ENCODE measurements at places on chromosomes 6 and 20.

- DNase-seq, result no peak
Measured at GRCh38 chr20:50285376-50286173, 94.9 kb downstream of the CEBPB start.

GRCh38 chr20:17882834-17883591, 85.6 kb downstream of the SNX5 start:
- no peak for DNase-seq

DNA sequence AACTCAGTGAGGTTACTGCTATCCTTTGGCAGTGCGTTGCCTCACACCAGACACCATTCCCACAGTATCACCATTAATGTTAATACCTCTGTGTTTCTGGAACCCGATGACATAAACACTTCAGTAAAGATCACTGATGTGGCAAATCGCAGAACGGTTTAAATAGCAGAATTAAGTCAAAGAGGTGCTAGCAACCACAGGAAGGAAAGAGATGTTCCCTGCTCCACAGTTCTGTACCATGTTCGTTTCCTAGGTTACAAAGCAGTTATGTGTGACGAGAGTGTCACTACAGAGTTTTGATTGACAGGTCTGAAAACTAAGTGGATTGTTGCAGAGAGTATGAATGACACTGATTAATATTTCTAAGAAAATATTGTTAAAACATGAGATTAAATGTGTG, 272.3 kb downstream of the KHDRBS2 start:
- DNase-seq, result no peak

- DNase-seq, result no peak
Measured at GRCh38 chr6:33019372-33019771, 10.0 kb upstream of the HLA-DOA start.

DNA sequence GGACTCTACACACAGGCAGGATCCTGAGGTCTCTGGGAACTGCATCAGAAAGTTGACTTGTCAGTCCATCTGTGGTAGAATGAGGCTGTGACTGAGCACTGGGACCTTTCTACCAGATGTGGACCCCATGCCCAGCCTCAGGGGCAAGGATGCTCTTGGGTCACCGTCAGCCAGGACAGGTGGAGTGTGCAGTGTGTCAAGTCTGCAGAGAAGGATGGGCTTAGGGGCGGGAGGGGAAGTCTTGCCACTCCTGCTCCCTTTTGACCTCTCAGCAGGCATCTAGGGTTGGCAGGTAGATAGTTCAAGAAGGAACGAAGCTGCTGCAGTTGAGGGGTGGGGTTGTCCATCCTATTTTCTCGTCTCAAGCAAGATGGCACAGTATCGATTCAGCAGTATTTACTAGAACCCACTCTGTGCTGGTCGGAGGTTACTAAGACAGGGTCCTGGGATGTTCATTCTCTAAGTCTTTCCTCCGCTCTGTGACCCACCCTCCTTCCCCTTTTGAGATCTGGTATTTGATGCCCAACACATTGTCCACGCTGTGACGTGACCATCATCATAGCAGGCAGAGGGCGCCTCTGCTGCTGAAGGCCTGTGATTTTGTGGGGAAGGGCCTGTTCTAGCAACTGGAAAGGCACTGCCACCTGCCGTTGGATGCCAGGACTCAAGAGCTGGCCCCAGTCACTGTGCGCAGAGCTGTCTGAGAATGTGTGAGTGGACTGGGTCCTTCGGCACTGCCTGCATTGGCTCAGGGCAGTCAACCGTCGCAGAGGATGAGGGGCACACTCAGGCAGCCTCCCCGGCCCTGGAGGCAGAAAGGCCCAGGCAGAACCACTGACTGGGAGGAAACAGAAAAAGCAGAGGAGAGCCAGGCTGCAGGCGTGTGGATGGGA, 23.2 kb downstream of the RBCK1 start:
- peak; percentile 39 for DNase-seq

- no peak for DNase-seq
Measured at GRCh38 chr6:25192590-25193459, 86.3 kb upstream of the CARMIL1 start.

- no peak for DNase-seq
Measured at GRCh38 chr20:19554666-19555065, 203.4 kb upstream of the RIN2 start.

DNA sequence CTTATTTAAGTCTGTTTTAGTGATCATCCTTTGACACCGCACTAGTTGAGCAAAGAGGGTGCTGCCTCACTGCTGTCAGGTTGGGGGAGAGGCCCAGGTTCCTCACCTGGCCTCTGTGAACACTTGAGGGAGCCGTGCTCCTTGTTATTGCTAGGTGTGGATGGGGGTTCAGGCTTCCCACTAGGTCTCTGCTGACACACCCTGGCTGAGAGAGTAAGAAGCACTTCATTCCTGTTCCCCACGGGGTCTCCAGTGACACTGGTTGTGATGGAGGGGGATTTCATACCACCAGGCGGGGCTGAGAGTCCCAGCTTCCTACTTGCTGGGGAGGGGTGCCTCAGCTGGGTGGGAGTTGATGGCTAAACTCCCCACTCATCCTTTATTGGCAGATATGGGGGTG, 11.1 kb upstream of the NOTCH4 start:
- DNase-seq, result no peak

DNA sequence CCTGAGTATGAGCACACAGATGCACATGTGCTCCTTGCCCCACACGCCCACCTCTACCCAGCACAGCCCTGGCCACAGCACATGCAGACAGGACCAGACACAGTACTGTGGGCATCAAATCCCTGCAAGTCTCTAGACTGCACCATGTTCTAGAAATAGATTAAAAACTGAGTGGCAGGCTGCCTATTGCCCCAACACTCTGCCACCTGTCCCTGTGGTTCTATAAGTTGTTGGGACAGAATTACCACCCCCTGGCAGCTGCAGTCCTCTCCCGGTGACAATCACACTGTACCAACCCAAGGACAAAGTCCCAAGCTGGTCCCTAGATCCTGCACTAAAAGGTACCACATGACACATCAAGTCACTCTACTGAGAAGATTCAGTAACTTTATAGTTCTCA, 70.2 kb downstream of the B3GAT2 start:
- no peak for DNase-seq

- DNase-seq, result no peak
Measured at GRCh38 chr20:56187534-56188165, 60.9 kb upstream of the MC3R start.

DNA sequence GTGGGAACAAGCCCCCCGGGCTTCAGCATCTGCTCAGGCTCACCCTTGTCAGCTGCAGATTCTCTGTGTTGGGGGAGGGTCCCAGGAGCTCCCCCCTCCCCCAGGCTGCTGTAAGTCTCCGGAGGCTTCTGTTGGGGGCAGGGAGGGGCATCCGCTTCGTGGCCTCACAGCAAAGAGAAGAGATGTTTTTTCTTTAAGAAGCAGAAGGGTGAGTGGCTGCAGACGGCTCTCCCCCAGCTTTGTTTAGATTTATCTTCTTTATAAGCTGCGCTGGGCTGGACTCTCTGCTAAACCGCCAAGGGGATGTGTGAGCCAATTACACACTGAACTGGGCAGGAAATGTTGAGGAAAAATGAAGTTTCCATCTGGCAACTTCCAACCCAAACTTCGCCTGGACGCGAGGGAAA, 48.7 kb upstream of the GATA5 start:
- DNase-seq, result no peak

DNA sequence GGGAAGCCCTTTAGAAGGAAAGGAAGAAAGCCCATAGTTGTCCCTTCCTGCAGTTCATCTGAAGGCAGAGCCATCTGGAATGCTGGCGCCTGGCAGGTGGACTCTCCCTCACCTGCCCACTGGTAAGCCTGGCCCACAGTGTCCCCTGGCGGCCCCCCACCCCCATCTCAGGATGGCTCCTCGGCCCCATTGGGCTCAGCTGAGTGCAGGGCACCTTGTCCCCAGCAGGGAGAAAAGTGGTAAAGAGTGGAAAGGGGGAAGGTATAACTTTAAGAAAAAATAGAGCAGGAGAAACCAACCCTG, 12.6 kb downstream of the SS18L1 start:
- no peak for DNase-seq

DNA sequence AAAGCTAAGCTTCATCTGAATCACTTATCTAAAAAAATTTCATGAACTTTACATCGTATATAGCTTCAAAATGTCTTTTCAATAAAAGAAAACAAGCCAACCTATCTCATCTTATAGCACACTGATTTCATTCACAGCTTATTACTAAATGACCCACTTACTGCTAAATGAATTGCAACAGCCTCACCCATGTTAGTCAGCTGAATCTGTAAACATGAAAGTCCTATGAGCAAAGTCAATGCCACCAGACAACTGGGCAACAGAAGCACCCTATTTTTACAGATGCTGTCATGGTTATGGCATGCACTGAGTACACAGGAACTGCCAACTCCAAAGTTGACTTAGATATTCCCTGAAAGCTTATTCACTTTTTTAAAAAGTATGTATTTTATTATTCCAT, 41.2 kb upstream of the DST start:
- peak; percentile 17 for DNase-seq

- DNase-seq, result no peak
Measured at GRCh38 chr20:8645326-8645725, 423.6 kb upstream of the PLCB4 start.

GRCh38 chr6:14645221-14645620, 527.6 kb downstream of the CD83 start:
- no peak for DNase-seq

GRCh38 chr6:147589739-147590250, 81.3 kb downstream of the SAMD5 start:
- no peak for DNase-seq

DNA sequence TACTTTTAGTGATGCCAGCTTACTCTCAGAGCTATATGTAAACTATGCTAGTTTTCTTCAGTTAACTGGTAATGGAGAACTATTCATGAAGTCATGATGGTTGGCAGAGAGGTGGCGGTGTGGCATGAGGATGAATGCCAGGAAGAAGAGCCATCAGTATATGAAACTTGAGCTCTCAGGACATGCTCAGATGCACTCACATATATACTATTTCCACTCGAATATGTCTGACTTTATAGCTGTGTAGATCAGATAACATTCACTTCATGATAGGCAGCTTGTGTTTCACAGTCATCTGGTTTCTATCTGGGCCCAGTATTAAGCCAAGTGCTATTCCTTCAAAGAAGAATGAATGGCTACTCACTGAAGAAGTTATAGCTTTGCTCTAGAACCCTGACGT, 46.2 kb upstream of the CEP85L start:
- DNase-seq, result no peak

Data from suppressor macrophage treated with lipopolysaccharide for 4 hours (primary cell).